ENCODE measurements at places on chromosomes 7 and 10.
A peak's percentile ranks its signal among the peaks of the same experiment; 100 is the strongest.

DNA sequence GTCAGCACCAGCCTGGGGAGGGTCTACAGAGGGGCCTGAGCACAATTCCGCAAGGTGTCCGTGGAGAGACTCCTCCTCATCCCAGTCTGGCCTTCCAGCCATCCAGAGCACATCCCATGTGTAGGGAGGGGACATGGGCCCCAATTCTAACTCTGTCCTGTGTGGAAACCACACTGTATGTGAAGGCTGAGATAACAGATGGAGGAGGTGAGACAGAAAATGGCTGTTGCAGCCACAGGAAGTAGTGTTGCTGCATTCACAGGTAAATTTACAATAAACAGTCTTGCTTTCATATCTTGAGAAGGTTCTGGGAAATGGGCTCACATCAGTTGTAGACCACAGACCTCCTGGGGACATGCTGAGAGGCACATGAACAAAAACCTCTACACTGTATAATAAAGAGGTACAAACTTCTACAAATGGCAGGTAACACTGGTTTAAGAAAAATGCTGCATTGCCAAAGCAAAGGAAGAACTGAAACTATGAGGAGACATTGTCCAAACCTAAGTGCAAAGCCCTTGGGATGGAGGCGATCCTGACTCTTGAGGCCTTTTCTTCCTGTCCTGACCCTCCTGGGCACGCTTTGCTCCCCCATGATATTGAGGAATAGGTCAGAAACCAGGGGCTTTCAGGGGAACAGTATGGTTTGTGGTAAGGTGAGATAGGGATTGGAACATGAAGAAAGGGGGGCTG, 21.6 kb upstream of the GIMAP2 start:
- DNase-seq = no peak

DNA sequence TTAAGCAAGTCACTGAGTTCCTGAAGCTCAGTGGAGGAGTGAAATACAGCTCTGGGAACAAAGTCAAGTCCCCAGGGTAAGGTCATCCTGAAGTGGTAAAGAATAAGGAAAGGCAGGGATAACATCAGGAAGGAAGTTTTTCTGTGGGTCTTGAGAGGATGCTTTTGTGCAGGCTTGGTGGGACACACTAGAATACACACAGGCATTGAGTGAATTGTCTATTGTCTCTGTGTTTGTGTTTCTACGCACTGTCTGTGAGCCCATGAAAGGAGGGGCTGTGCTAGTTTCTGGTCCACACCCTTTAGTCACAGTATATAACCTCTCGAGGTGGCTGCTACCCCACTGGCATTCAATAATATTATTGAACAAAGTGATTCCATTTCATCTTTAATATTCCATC, 95.8 kb upstream of the ABCB5 start:
- no peak for DNase-seq

DNA sequence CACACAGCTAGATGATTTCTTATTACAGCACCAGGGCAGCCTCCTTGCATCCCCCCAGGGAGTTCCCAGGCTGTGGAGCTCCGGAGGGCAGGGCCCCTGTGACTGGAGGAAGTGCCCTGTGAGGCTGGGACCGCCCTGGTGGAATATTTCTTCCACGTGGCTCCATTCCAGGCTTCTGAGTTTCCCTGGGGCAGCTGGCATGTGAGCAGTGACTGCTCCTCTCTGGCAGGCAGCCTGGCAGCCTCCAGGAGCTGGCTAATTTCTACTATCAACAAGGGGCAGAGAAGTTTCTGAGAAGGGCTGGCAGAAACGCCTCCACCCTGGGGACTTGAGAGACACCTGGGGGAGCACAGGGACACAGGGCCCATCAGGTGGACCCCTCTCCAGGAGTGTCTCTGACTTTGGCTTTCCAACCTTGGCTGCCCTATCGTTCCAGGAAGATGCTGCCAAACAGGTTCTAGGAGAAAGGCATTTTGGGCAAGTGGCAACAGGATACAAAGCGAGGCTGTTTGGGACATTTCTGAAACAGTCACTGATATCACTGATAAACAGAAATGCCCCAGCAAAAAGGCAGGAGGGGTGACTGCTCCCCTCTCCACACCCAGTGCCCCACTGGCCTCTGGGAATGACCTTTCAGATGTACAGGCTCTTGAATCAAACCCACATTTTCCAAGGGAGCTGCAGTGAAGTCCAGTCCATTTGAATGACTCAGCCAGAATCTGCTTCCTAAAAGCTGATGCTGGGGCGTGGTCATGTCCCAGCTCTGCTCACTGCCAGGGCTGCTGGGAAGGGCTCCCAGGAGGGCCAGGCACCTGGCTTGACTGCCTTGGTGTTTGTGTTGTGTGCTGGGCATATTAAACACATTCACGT, 16.1 kb downstream of the MYOF start:
- DNase-seq = no peak

DNA sequence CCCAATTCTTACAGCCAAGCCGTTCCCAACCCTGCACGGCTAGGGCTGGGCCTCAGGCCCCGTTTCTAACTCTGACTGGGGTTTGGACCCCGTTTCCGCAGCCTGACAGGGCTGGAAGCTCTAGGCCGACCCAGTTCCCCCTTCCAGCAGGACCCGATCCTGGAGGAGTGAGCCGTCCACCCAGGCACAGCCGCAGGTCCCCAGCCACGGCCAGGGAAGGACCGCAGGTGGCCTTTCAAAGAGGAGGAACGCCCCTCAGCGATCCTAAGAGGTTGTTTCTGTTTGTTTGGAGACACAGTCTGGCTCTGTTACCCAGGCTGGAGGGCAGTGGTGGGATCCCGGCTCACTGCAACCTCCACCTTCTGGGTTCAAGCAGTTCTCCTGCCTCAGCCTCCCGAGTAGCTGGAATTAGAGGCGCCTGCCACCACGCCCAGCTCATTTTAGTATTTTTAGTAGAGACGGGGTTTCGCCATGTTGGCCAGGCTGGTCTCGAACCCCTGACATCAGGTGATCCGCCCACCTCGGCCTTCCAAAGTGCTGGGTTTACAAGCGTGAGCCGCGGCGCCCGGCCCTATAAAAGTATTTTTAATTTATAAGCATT, 778 bp upstream of the GET4 start:
- no peak for DNase-seq

DNA sequence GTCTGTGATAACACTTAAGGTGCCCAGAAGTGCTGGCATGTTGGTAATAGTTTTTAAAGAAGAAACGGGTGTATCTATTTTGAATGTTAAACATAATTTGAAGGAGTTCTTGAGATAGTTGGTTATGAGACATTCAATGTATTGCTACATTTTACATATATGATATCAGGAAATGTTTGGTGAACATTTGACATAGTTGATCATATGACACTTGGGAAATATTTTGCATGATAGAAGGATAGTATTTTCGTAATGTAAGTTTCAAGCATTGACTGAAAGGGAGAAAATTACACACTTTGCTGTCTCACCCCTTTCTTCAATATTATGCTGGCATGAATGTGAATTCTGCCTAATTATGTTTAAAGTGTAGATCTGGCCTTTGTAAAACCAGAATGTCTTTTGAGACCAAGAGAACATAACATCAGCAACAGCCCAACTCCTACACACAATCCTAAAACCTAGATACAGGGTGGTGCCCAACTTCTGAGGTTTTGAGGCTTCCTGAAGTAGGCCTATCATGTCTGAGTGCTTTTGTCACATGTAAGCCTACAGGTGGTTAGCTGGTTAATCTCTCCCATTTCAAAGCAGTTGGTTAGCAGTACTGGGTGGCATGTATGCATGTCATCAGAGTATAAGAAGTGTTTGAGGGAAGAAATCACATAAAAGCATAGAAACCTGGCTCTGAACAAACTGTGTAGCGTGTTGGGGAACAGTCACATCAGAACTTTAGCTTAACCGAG, 2.1 kb downstream of the ADD3 start:
- peak; percentile 31 for DNase-seq

GRCh38 chr7:78499971-78500370, 701.4 kb downstream of the PHTF2 start:
- DNase-seq = no peak

DNA sequence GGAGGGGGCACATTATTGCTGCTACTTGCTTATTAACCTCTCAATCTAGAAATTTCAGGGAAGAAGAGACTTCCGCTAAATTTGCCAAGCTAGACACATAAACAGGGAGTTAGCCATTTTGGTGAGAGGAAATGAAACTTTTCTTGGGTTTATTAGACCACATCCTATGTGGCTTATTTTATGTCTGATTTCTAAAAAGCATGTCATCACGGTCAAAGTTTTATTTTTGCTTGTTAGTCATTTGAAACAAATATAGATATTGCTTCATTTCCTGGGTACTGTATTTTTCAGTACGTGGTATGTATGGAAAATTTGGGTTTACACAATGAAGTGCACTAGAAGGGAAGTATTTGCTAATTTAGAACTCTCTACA, 144.1 kb downstream of the TCF7L2 start:
- DNase-seq = no peak

GRCh38 chr10:101290881-101291280, 61.6 kb upstream of the LBX1 start:
- DNase-seq = no peak

- no peak for DNase-seq
These were observed 249.6 kb downstream of the PLXDC2 start for GRCh38 chr10:20065814-20066213.

DNA sequence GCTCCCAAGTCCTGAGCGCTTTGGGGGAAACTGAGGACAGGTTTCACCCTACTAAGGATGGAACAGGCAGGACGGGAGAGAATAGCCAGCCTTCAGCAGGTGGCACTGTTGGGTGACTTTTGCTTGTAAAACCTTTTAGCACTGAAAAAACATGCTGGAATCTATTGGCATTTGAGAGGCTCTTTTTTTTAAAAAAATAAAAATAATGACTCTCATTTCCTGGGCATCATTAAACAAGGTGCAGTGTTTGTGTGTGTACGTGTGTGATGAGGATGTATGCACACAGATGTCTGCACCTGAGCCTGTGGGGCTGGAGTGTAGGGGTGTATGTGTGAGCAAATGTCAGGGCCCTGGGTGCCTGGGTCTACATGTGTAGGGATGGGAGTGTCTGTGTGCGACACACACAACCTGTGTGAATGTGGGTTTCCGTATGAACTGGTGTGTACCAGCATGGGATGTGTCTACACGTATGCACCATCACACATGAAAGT, 177.9 kb downstream of the RPS24 start:
- no peak for DNase-seq

GRCh38 chr7:129067943-129068548, 13.1 kb upstream of the TNPO3 start:
- DNase-seq = no peak

- no peak for DNase-seq
These were observed 14.1 kb downstream of the CHN2 start for GRCh38 chr7:29208410-29209250.
